ENCODE measurements at places on chromosomes 2 and 18.
A peak's percentile ranks its signal among the peaks of the same experiment; 100 is the strongest.

DNA sequence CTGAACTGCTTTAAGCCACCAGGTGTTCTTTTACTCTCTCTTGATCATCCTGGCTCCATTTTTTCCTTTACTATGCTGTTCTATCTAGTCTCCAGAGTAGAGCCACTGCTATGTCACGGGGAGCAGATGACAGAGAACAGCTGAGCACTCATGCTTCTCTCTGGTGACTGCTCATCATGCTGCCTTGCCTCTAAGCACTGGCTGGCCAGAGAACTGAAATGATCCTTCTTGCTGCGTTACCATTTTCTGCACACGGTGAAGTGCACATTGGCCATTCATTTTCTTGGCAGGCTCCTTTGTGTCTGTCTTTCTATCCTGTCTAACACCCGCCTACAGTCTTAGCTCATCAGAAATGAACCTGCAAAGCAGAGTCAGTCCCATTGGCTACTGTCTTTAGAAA, 86.0 kb downstream of the KCTD1 start:
- H3K4me1 ChIP-seq = 0 out of 2 replicates have a peak, but pooled peaks cover under 1% of the 10 kb centered on the region
- DNase-seq = no peak
- H3K36me3 ChIP-seq = no peaks in the 10 kb centered on the region
- H3K27ac ChIP-seq = no peak overlapping the region
- H3K4me3 ChIP-seq = no peak overlapping the region
- H3K27me3 ChIP-seq = no peaks in the 10 kb centered on the region

- no peak for DNase-seq
- no peak overlapping the region for H3K4me3 ChIP-seq
- no peaks in the 10 kb centered on the region for H3K36me3 ChIP-seq
These were observed 15.4 kb upstream of the MLPH start for GRCh38 chr2:237471438-237472186.

DNA sequence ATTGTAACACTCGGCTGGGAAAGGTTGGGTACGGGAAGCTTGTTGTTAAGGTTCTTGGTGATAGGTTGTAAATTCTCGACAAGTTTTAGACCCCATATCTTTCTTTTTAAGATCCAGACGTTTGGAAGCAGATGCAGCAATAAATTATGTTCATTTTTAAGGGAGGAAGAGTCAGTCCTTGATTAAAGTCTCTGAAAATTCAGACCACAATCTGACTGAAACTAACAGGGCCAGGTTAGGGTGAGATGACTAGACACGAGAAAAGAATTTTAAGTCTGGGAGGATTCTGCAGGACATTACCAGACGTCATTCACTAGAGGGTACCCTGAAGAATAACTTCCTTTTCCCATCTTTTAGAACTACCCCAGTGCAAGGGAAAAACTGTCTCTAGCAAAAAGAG, 16.1 kb downstream of the WIPF1 start:
- H3K36me3 ChIP-seq = no peaks in the 10 kb centered on the region
- no peaks in the 10 kb centered on the region for H3K27me3 ChIP-seq
- no peak overlapping the region for H3K27ac ChIP-seq
- no peak overlapping the region for H3K4me3 ChIP-seq

DNA sequence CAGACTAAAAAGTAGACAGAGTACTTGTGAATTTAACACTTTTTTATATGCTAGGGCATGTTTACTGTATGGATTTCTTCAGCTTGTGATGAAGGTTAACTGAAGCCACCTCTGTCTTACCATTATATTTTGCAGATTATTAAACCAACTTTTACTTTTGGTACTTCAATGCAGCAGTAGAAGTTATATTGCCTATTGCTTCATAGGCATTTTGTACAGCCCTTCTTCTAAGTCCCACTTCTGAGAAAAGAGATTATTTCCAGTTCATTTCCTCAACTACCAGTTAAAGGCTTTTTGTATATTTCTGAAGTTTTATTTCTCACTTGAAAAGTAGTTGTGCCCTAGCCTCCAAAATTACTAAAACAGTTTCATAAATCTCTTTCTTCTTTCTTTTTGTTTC, 256.4 kb upstream of the FBXO11 start:
- no peaks in the 10 kb centered on the region for H3K27me3 ChIP-seq
- no peak for DNase-seq

DNA sequence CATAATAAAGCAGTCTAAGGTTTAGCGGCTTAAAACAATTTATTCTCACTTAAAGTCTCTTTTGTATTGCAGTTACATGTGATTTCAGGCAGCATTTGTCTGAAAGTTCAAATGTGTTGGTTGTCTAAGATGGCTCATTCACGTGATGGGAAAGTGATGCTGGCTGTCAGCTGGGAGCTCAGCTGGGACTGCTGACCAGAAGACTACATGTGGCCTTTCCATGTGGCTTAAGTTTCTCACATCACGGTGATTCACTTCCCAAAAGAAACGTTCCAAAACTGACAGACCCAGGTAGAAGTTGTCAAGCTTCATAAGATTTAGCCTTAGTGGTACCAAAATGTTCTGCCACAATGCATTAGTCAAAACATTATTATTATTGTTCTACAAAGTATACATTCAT, 76.9 kb downstream of the TMEM131 start:
- DNase-seq = no peak
- no peaks in the 10 kb centered on the region for H3K36me3 ChIP-seq
- H3K4me3 ChIP-seq = no peak overlapping the region
- no peaks in the 10 kb centered on the region for H3K4me1 ChIP-seq

GRCh38 chr2:197237291-197238042, 73.1 kb downstream of the ANKRD44 start:
- no peak overlapping the region for H3K4me3 ChIP-seq
- H3K27me3 ChIP-seq = no peaks in the 10 kb centered on the region
- no peak for DNase-seq
- H3K27ac ChIP-seq = no peak overlapping the region
- H3K36me3 ChIP-seq = no peaks in the 10 kb centered on the region

DNA sequence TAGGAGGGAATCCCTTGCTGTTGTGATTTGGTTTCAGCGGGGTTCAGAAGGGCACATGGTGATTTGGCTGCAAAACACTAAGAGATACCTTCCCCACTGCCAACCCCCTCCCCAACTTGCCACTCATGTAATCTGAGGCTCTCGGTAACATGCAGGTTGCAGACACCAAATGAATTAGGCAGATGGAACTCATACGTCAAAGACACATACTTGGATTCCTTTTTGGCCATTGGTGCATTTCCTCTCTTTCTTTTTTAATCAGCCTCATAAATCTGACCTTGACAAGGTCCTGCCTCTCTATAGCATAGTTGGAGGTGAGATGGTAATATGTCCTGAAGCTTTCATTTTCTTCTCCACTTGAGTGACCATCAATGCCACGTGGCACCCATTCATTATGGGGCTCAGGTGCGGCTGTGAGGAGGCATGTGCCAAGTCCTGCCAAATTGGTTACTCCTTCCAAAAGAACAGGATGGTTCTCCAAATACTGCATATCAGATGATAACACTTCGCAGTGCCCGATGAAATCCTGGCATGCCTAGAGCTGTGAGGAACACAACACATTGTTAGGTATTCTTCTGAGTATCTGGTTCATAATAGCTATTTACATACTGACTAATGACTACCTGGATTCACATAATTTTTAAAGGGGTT, 8.3 kb upstream of the TMEM178A start:
- H3K4me3 ChIP-seq = no peak overlapping the region
- H3K36me3 ChIP-seq = no peaks in the 10 kb centered on the region
- H3K4me1 ChIP-seq = no peaks in the 10 kb centered on the region
- H3K27me3 ChIP-seq = no peaks in the 10 kb centered on the region
- no peak for DNase-seq

DNA sequence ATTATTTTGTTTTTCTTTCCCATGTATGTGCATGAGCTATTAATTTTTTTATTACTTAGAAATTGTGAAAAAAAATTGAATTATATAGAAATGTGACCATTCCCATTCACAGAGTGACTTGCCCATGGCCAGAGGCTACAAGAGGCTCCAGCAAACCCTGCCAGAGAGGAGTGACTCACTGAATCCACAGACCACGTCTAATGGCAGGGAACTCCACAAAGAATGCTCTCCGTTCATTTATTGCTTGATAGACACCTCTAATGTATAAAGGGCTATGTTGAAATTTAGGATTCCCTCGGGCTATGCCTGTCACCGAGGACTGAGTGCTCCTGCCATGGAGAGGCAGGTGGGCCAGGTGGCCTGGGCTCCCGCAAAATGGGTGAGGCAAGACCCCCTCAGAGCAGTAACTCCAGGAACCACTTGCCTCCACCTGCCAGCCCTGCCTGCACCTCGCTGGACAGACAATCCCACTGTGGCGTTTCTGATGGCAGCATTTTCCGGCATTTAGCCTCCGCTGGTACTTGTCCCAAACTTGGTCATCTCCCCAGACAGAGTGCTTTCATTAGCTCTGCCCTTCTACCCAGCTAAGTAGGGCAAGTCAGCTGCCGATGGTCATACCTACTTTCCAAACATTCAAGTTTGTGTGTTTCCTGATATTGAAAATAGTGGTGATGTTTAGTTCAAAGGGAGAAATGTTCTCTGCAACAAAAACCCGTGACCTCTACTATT, 200.3 kb downstream of the PRKCE start:
- H3K27me3 ChIP-seq = no peaks in the 10 kb centered on the region
- no peak overlapping the region for H3K4me3 ChIP-seq
- no peaks in the 10 kb centered on the region for H3K4me1 ChIP-seq
- no peak overlapping the region for H3K27ac ChIP-seq

DNA sequence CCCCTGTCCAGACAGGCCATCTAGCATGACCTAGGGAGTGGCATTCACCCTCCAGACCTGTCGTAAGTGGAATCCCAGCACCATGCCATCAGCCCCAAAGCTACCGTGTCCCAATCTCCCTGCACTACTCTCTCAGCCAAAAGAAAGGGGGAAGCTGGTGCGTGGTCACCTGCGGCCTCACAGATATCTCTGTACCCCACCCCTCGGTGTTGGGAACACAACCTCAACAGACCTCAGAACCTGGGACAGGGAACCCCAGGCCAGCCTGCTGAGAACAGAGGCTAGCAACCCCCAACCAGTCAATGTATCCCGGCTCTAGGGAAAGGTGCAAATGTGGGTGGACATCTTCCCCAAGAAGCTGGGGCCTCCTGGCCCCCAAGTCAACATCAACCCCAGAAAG, 38.2 kb downstream of the LMAN2L start:
- H3K27ac ChIP-seq = no peak overlapping the region
- DNase-seq = no peak
- H3K4me1 ChIP-seq = no peaks in the 10 kb centered on the region
- H3K27me3 ChIP-seq = no peaks in the 10 kb centered on the region
- no peak overlapping the region for H3K4me3 ChIP-seq

DNA sequence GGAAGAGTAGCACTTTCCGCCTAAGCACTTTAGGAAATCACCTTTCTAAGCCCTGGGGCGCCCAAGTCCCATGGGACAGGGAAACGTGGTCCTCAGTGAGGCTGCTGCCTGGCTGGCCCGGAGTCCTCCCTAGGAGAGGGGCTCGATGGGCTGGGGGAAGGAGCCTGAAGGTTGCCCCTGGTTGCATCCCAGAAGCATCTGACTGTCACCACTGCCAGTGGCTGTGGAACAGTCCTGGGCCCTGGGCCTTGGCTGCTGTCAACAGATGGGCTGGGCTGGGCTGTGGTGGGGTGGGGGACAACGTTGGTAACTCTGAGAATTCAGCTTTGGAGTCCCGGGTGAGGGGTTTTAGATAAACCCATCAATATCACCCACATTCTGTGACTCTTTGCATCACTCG, 22.5 kb downstream of the ASB1 start:
- no peaks in the 10 kb centered on the region for H3K4me1 ChIP-seq
- no peak for DNase-seq
- no peak overlapping the region for H3K27ac ChIP-seq
- H3K36me3 ChIP-seq = peaks cover 13% of the 10 kb centered on the region
- H3K27me3 ChIP-seq = no peaks in the 10 kb centered on the region

DNA sequence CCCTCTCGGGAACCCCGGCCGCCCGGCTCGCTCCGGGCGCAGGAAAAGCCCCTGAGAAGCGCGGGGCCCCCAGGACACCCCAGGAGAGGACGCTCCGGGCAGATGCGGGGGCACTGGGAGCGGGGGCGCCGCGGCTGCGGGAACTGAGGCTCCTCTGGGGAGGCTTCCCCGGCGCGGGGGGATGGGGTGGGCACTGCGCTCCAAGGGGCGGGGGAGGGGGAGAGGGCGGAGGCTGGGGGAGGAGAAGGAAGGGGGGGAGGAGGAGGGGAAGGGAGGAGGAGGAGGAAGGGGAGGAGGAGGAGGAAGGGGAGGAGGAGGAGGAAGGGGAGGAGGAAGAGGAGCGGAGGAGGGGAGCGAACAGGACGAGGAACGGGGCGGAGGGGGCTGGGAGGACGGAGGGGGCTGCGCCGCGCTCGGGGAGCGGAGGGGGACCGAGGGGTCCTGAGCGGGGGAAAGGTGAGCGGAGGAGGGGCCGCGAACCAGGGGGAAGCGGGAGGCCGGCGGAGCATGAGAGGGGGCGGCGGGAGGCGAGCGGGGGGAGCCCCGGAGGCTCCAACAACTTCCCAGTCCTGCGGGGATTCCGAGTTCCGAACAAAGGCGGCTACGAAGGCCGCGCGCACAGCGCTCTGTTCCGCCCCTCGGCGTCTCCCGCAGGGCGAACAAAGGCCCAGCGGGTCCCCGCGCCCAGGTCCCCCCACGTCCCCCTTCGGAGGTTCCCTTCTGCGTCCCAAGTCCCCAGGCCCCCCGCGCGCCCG, 742 bp downstream of the PXDN start:
- peak overlapping the region; percentile 67 for H3K4me3 ChIP-seq
- H3K27me3 ChIP-seq = no peaks in the 10 kb centered on the region
- H3K4me1 ChIP-seq = peaks cover 5% of the 10 kb centered on the region
- no peak for DNase-seq
